ENCODE measurements at places on chromosomes 7 and 10. TPM values are rescaled to one million over a fixed set of nuclear protein-coding genes. Genes with fewer than 3 reads are reported as not detected.

Gene ARF5
- polyA plus RNA-seq, result 207 TPM

Gene BLNK
- 12.9 TPM for polyA plus RNA-seq

Gene HILPDA
- polyA plus RNA-seq, result 6.7 TPM

Gene NKX1-2
- polyA plus RNA-seq, result not detected

Gene ZNF467
- 15.3 TPM for polyA plus RNA-seq
